ENCODE measurements at places on chromosomes 6 and 20.

DNA sequence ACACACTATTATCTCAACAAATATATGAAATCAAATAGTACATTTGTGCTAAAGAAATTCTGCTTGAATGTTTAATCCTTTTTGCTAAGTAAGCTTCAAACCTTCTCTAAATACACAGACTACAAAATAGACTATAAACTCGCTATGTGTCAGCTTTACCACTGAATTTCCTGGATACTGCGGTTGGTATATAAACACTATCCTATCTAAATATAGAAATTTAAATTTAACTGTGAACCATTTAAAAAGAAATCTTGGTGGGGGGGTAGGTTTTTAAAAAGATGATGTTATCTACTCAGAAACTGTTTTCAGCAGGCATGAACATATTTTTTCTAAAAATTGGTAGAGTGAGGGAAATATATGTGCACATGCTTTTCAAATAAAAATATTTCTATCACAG, 306.5 kb upstream of the RUNX2 start:
- DNase-seq = no peak

- DNase-seq = no peak
Measured at GRCh38 chr6:115882174-115882573, 178.5 kb downstream of the FRK start.

DNA sequence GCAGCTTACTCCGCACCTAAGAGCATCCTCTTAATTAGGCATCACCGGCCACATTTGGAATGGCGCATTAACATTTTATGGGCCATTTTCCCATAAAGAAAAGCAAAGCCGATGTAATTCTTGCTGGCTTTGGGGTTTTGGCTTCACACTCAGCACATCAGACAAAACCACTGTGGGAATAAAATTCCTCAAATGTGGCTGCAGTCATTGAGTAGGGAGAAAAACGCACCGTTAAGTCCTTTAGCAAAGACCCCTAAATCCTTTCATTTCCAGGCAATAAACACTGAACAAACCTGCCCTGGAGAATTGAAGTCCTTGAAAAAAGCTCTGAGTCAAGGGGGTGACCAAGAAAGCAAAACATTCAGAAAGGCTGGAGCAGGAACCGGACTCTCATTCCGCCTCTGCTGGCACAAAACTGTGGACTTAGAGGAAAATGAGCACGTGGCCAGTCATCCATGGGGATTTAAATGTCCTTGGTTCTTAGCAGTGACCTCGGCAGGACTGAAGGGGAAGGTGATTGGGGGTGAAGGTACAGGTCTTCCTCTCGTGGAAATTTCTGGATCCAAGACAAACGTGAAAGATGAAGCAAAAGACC, 102.9 kb downstream of the CDH4 start:
- no peak for DNase-seq

DNA sequence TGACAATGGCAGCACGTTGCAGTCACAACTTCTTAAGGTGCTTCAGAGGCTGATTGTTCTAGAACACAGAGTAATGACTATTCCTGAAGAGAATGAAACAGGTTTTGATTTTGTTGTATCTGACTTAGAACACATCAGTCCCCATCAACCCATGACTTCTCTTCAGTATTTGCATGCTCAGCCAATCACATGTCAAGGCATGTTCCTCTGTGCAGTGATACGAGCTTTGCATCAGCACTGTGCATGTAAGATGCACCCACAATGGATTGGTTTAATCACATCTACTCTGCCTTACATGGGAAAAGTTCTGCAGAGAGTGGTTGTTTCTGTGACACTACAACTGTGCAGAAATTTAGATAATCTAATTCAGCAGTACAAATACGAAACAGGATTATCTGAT, 54.3 kb downstream of the PGM3 start:
- DNase-seq = no peak

DNA sequence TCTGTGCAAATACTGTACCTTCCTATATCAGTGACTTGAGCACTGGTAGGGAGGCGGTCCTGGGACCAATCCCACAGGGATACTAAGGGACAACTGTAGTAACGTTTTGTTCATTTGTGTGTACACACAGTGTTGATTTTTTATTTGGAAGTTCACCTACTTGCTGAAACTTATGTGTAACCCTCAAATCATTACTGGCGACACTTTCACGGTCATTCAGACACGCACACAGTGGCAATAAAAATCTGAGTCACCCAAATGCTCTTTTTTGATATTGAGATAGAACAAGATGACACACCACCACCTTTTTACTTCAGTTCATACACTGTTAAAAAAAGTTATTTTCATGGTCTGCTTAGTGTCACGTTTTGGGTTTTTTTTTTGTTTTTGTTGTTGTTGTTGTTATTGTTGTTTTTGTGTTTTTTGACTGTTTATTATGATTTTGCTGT, 79.8 kb downstream of the QKI start:
- DNase-seq = no peak

DNA sequence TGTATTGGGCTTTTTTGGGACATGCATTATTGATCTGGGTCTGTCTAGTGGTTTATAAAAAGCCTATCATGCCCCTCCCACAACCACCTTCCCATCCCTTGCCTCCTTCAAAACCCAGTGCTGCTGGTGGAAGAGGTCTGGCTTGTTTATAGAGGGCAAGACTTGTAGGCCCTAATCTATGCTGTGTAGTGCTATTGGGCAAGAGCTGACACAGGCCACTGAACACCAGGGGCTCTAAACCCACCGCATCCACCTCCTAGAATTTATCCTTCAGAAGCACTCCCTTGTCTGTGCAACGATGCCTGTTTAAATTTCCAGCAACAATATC, 30.9 kb downstream of the SULF2 start:
- DNase-seq = no peak

DNA sequence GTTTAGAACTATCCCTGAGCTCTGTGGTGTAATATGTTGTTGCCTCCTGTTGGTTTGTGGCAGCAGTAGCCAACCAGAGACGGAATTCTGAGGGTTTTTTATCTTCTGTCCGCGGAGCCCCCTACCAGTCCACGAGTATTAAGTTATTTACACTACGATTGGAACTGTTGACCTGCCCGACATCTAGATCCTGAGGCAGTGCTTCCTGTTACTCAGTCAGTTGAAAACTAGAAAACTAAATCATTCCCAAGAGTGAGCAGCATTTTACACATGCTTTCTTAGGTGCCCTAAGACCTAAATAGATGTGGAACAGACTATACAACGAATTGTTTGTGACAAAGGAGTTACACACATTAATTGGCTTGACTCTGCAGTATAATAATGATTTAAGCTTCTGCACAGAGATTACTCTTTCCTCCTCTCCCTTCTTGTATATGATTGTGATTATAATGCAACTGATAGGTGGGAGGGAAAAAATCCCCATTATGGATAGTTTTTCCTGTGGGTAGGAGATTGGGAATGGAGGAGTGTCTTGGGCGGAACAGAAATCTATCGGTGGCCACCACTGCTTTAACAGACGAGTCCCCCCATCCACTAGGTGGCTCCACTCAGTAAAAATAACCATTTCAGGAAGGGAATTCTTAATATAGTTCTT, 1.7 kb downstream of the LOC128125822 start:
- DNase-seq = peak; percentile 18

DNA sequence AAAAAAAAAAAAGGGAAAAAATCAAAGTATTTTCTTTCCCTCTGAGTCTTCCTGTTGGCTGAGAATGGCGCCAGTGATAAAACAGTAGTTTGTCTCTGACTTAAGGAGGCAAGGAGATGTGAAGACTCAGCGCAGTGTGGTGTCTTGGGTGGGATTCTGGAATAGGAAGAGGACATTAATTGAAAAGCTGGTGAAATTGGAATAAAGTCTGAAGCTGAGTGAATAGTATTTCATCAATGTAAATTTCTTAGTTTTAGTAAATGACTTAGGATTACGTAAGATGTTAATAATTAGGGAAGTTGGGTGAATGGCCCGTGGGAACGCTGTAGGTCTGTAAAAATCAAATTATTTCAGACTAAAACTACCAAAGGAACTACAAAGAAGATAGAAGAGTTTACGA, 122.8 kb upstream of the ZNF217 start:
- no peak for DNase-seq

DNA sequence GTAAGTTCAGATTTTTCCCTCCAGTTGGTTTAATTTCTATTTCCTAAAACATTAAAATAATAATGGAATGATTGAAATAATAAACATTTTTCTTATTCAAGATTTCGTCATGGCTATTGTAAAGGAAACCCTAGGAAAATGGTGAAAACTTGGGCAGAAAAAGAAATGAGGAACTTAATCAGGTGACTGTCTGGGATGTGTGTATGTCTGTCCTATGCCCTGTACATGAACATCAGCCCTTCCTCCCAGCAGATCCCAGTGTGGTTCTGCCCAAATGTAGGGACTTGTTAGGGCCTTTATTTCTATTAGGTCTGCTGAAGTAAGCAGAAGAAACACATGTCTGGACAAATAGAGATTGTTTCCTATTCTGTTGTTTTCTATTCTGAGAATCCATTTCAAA, 13.1 kb downstream of the RIOK1 start:
- no peak for DNase-seq

GRCh38 chr6:28553384-28553985, 27.8 kb downstream of the GPX5 start:
- no peak for DNase-seq

DNA sequence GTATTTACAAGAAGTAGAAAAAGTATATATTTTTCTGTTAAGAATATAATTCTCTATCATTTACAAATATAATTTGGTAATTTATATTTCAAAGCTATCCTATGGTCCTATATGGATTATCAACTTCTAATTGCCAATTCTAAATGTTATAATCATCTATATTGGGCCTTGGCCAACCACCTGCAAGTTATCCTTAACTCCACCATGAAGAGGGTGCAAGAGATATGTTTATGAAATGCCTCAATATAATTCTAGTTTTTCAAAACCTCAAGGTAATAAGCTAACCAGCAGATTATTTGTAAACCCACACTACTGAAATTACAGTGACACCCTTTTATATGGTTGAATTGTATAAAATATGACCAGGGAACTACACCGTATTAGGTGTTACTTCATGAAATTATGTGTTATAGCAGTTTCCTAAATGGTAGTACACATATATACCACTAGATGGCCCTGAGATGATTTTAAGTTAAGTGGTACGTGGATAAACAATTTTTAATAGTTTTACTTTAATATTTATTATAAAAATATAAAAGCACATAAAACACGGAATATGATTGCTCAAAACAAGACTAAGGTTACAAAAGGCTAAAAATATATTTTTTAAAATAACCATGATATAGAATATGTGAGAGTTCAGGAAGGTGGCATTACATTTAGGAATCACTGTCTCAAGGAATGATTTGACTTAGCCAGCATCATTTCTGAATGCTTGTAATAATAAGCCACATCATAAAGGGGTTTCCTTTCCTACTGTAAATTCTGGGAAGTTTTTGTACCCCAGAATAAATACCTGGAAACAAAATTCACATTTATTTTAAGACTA, 9.8 kb upstream of the PNISR start:
- no peak for DNase-seq

DNA sequence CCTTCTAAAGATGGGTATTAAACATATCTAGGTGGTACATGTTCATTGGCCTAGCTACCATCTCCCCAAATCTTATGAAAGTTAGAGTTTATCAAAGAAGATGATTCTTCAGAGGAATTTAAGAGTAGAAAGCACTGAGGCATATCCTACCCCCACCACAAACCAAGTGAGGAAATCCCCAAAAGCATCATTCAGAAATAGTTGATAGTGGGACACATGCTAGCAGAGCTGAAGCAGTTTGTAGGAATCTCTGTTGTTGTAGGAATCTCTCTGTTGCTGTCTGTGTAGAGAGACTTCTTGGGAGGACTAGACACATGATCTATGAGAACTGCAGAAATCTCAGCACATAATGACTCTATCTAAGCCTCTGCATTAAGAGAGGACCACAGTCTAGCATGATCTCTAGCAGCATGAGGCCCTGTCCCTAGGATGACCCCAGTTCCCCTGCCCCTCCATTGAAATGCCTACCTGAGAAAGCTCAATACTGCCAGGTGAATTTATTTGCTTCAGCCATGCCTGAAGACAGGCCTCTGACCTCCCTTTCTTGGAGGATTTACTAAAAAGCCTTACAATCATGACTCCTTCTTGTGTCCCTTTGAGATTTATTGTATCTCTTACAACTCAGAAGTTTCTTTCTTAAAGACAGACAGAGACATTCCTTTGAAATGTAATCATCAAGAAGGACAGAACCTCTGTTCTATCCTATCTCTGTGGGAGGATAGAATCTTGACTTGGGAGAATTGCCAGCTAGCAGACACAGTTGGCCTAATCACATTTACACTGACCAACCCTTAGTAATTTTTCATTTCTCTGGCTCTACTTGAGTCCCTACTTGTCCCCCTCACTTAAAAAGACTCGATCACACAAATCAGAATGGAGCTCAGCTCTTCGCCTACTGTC, 582.4 kb downstream of the PHF3 start:
- no peak for DNase-seq

DNA sequence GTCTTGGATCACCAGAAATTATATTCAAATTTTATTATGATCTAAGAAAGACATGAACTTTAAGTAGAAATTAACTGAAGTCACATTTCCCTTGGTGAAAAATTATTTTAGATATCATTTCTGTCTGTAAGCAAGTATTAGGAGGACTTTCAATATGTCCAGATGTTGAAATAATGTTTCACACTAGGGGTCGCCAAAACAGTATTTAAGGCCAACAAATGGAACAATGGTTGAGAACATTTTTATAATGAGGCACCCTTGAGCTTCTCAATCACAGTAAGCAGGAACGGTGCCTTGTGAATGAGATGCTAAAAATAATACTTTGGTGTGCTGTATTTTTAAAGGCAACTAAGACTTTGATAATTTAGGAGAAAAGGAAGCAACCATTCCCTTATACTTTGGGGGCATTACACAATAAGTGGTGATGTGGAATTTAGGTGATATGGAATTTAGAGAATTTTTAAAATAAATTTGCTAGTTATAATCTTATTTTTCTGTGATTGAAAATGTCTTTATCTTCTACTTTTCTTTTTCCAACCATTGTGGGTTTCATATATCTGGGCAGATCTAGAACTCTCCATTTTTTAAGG, 9.6 kb upstream of the SF3B5 start:
- no peak for DNase-seq

- DNase-seq = peak; percentile 23
Measured at GRCh38 chr20:35523298-35523888, 6.1 kb downstream of the C20orf173 start.

- no peak for DNase-seq
Measured at GRCh38 chr20:48246061-48246790, 460.9 kb upstream of the SULF2 start.

- no peak for DNase-seq
Measured at GRCh38 chr20:3282271-3283221, 43.6 kb upstream of the SLC4A11 start.

- no peak for DNase-seq
Measured at GRCh38 chr20:50089140-50089786, 23.7 kb downstream of the UBE2V1 start.

DNA sequence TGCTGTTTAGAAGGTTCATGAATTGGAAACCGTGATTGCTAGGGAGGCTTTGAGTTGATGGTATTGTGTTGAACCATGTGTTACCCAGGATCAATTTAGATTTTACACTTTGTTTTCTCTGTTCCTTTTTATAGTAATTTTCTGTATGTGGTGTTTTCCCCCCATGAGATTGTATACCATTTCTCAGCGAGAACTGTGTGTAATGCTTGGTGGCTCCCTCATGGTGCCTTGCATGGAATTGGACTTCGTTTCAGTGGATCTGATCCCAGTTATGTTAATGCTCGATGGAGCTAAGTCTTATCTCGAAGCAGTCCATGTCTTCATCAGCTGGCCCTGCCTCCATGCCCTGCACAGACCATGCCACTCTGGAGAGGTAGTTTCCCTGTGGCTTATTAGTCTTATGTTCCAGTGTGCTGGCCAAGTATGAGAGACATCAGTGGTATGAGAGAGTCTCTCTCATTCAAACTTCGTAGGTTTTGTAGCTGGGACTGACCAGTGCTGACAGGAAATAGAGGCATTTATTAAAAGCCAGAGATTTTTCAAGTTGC, 18.7 kb downstream of the PTPN1 start:
- no peak for DNase-seq
